ENCODE measurements at places on chromosomes 4 and X.

GRCh38 chrX:54066841-54067240, 22.6 kb upstream of the PHF8 start:
- DNase-seq, result no peak

DNA sequence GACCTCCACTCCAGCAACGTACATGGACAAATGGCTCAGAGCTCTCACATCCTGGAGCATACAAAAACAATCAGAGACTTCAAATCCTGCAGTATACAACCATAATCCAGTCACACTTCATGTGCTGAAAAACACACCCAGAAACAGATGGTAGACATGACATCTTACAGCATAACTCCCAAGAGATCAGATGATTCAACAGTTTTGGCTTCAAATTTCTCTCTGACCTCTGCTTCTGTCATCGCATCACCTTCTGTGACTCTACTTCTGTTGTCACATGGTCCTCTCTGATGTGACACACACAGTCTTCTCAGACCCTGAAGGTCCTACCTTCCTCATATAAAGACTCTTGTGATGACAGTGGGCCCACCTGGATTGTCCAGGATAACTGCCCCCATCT, 18.5 kb downstream of the SUV39H1 start:
- DNase-seq, result no peak

GRCh38 chr4:113783701-113784100, 22.2 kb upstream of the CAMK2D start:
- DNase-seq, result no peak

GRCh38 chr4:1242506-1243450, 6.2 kb downstream of the CTBP1 start:
- no peak for DNase-seq

- DNase-seq, result no peak
Measured at GRCh38 chrX:91435395-91435794, 756 bp downstream of the PABPC5 start.

- no peak for DNase-seq
Measured at GRCh38 chr4:76601791-76602190, 166.8 kb downstream of the SHROOM3 start.

DNA sequence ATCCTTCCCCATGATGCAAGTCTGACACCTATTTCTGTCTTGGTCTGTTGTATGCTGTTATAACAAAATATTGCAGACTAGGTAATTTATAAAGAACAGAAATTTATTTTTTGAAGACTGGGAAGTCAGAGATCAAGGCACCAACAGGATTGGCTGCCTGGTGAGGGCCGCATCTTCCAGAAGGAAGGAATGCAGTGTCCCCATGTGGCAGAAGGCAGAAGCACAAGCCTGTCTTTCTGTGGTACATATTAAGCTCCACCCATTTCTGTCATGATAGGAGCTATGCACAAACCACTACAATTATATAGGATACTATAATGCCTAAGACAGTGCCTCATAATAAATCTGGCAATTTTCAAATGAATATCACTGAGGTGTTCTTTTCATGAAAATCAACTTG, 502.3 kb upstream of the DIAPH2 start:
- no peak for DNase-seq
